ENCODE measurements at places on chromosomes 2 and 18. TPM values are rescaled to one million over a fixed set of nuclear protein-coding genes. Genes with fewer than 3 reads are reported as not detected.

DNA sequence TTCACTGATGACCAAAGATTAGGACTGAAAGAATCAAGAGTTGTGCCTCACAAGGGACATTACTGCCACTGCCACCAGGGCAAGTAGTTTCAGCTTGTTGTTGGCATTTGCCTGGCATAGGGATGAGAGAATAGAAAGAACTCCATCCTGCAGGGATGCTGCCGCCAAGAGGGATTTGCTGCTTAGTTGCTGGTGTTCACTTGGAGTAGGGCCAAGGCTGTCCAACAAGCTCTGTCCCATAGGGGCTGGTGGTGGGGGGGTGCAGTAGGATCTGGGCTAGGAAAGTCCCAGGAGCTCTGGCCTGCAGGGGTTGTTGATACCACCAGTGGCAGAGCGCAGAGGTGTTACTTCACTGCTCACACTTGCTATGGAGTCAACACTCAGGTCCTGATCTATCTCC, 84.9 kb upstream of the MGAT4A start:
- DNase-seq: peak; percentile 39

- DNase-seq: no peak
These were observed 167.1 kb upstream of the PKDCC start for GRCh38 chr2:41880561-41881243.

The STARD6 gene
- not detected for total RNA-seq

The MTERF4 gene
- 21.7 TPM for total RNA-seq
